ENCODE measurements at places on chromosomes 6 and 20.

- no peak for DNase-seq
Measured at GRCh38 chr20:48017509-48017908, 232.2 kb upstream of the SULF2 start.

DNA sequence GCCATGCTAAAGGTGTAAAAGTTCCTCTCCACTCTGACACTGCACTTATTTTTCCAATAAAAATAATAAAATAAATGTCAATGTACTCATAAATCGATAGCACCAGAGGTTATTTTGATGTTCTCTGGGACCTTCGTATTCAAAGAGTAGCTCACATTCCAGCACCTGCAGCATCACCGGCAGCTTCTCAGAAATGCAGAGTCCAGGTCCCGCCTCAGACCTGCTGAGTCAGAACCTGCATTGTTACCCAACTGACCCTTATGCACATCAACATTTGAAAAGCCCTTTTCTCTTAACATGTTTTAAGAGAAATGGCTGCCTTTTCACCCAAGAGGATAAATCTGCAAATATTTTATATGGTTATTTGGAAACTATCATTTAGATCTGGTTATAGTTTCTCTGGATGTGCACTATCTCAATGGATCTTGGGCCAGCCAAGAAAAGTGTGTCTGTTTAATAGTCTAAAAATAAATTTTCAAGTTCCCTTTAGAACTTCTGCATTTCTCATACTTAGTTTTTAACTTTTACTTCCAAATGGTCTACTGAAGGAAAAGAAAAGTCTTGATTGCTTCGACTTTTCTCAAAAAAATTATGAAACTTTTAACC is 216.2 kb upstream of the PRDM1 start:
- DNase-seq, result no peak

DNA sequence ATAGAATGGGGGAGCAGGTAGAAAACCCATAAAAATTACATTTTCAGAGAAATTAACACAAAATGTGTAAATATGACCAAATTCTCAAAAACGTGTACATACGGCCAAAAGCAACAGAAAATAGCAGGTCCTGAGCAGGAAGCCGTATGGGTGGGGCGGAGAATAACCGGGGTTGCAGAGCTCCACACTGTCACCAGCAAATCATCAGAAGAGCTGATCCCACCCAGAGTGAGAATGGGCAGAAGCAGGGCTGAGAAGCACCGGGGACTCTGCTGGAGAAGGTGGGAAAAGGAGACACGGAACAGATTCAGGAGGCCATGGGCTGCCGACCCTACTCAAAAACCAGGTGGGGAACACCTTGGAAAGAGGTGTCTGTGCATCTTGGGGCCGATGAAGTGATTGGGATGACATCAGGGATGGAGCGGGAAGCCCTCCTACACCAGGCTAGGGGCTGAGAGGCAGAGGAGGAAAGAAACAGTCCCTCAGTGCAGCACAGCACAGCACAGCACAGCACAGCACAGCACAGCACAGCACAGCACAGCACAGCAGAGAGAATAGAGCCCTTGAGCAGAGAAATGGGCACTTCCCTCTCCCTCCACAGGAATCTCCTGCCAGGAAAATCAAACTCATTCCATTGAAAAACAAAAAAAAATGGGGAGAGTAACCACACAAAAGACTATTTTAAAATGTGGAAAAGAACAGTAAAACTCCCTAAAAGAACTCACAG is 22.3 kb downstream of the STX7 start:
- no peak for DNase-seq

GRCh38 chr20:47350181-47350550 is 6.3 kb downstream of the ZMYND8 start:
- no peak for DNase-seq

GRCh38 chr6:144314562-144314961 is 29.4 kb downstream of the UTRN start:
- DNase-seq, result no peak

DNA sequence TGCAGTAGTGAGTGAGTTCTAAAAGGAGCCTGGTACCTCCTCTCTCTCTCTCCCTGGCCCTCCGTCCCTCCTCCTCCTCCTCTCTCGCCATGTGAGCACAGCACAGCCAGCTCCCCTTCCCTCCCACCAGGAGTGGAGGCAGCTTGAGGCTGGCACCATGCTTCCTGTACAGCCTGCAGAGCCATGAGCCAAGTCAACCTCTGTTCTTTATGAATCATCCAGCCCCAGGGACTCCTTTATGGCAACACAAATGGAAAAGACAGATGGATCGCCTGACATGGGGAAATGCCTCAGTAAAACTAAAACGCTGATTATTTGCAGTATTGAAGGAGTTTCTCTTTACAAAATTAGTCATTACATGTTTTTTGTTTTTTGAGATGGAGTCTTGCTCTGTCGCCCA is 233.7 kb upstream of the ARID1B start:
- DNase-seq, result no peak

DNA sequence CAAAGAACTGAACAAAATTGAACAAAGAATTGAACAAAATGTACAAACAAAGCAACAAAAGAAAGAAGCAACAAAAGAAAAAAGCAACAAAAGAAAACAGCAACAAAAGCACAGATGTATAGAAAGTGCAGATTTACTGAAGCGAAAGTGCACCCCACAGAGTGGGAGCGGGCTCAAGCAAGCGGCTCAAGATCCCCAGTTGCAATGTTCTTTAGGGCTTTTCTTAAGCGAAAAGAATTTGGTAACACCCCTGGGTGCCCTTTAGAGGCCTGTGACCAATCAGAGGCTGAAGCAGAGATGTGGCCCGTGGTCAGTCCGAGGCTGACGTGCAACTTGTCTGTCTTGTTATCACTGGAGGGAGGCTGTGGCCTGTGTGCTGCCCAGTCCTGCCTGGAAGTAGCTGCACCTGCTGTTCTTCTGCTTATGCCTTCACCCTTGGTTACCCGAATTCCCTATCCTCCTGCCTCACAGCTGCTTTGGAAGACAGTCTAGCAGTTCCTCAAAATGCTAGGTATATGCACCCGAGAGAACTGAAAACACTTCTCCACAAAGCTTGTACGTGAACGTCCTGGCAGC is 13.2 kb upstream of the KIF25 start:
- no peak for DNase-seq
